Chondrocyte (in vitro differentiated cells): ENCODE measurements at places on chromosomes 13 and 19. TPM values are rescaled to one million over a fixed set of nuclear protein-coding genes. Genes with fewer than 3 reads are reported as not detected.

Gene ETV2
- total RNA-seq, result 1.5 to 1.7 TPM (median 1.6 TPM) in 3 replicates

Gene ICAM5
- 2.2 to 9.3 TPM (median 8.9 TPM) in 3 replicates for total RNA-seq

Gene C5AR2
- total RNA-seq, result 0.07 to 0.34 TPM in 2 of 3 replicates, not detected in the other

Gene CCL25
- not detected in 3 replicates for total RNA-seq

Gene TEX26
- not detected in 3 replicates for total RNA-seq

Gene CYP4F8
- total RNA-seq, result not detected in 3 replicates

Gene JOSD2
- total RNA-seq, result 42.5 to 44.7 TPM (median 43.1 TPM) in 3 replicates

Gene N4BP2L1
- total RNA-seq, result 3.3 to 3.9 TPM (median 3.7 TPM) in 3 replicates

Gene FOSB
- 25.5 to 50.9 TPM (median 43.8 TPM) in 3 replicates for total RNA-seq

Gene NALCN
- 38.0 to 59.7 TPM (median 38.6 TPM) in 3 replicates for total RNA-seq

Gene ACER1
- total RNA-seq, result not detected in 3 replicates

Gene CRTC1
- 14.6 to 17.2 TPM (median 15.5 TPM) in 3 replicates for total RNA-seq

Gene PEG3
- not detected in 3 replicates for total RNA-seq

Gene ZNF534
- not detected in 3 replicates for total RNA-seq

Gene SIGLEC9
- not detected in 3 replicates for total RNA-seq

Gene SPRYD7
- total RNA-seq, result 6.9 to 8.8 TPM (median 7.5 TPM) in 3 replicates

Gene CATSPERD
- not detected in 3 replicates for total RNA-seq

Gene ZNF709
- total RNA-seq, result 2.0 to 5.2 TPM (median 3.0 TPM) in 3 replicates

Gene MAB21L1
- total RNA-seq, result 0.07 to 7.9 TPM in 2 of 3 replicates, not detected in the other

Gene PRR12
- total RNA-seq, result 23.8 to 33.9 TPM (median 28.1 TPM) in 3 replicates

Gene ITGBL1
- 391 to 806 TPM (median 407 TPM) in 3 replicates for total RNA-seq

Gene ADGRE1
- not detected in 3 replicates for total RNA-seq

Gene FBXO17
- total RNA-seq, result 40.2 to 44.9 TPM (median 40.6 TPM) in 3 replicates

Gene DNAJC15
- 18.0 to 24.3 TPM (median 21.6 TPM) in 3 replicates for total RNA-seq

Gene FAM32A
- 64.9 to 72.4 TPM (median 68.6 TPM) in 3 replicates for total RNA-seq

Gene ALOX5AP
- 0.57 to 2.1 TPM (median 1.1 TPM) in 3 replicates for total RNA-seq

Gene SIGLEC10
- total RNA-seq, result not detected in 3 replicates

Gene MCEMP1
- total RNA-seq, result not detected in 3 replicates
